ENCODE measurements at places on chromosomes 4 and X.

- no peak for DNase-seq
Measured at GRCh38 chrX:105564501-105564900, 257.8 kb upstream of the NRK start.

DNA sequence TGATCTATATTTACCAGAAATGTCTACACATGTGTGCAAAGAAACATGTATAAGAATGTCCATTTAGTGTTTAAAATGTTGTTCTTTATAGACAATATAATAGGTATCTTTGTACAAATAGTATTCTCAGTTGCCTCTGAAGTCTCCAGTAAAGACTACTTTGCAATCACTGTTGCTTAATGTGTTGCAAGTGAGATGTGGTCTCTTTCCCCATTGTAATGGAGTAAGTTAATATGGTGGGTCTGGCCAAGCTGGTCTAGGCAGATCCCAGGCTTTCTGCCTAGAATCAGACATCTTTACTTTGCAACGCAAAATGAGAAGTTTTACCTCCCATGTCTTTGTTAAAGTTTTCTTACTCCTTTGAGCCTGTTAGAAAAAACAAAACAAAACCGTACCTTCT is 144.8 kb downstream of the GABRA3 start:
- DNase-seq: no peak

- DNase-seq: no peak
Measured at GRCh38 chr4:30716158-30716557, 4.0 kb upstream of the PCDH7 start.

DNA sequence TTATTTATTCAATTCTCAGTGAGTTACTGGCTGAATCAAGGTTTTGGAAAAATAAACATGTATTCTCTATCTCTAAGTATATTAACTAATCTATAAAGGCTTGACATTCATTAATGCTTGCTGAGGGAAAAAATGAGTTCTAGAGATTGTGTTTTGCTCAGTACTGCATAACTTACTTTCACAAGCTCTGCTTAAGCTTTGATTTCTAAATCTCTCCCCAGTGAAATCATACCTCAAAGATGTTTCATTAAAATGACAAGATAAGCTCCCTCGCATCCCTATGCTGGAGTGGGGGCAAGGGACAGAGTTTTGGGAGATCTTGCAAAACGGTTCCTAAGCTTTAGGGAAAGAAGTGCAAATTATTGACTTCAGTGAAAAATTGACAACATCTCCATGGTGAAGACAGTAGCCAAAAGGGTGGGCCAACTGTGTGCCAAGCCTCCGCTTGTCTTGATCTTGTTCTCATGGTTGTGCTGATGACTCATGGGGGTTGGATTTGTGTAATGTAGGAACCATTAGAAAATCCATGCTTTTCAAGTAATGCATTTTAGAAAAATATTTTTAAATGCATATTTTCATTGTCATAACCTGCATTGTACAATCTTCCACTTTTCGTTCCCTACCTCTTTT is 521.4 kb downstream of the RPA4 start:
- no peak for DNase-seq

- no peak for DNase-seq
Measured at GRCh38 chr4:105186701-105187161, 40.1 kb downstream of the TET2 start.

- DNase-seq: no peak
Measured at GRCh38 chrX:97616883-97617530, 733.3 kb downstream of the RPA4 start.

- no peak for DNase-seq
Measured at GRCh38 chrX:78886550-78886949, 58.6 kb upstream of the P2RY10 start.
